Endothelial cell (in vitro differentiated cells): ENCODE measurements at places on chromosomes 3 and 15.
A peak's percentile ranks its signal among the peaks of the same experiment; 100 is the strongest.

DNA sequence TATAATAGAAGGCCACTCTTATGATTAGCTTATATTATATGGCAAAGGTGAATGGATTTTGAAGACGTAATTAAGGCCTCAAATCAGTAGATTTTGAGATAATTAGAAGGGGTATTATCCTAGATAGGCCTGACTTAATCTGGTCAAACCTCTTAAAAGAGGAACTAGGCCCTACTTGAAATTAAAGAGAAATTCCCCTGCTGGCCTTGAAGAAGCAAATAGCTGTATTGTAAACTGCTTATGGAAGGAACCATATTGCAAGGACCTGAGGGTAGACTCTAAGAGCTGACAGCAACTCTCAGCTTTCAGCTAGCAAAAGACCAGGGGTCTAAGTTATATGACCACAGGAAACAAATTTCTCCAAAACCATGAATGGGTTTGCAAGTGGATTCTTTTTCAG, 219.0 kb upstream of the ONECUT1 start:
- no peaks in the 10 kb centered on the region for H3K4me1 ChIP-seq
- H3K36me3 ChIP-seq, result no peaks in the 10 kb centered on the region
- no peak overlapping the region for H3K27ac ChIP-seq
- DNase-seq, result no peak
- no peak overlapping the region for H3K4me3 ChIP-seq

GRCh38 chr3:112770032-112770626, 76.5 kb downstream of the CD200R1L start:
- H3K4me3 ChIP-seq, result no peak overlapping the region
- no peak overlapping the region for H3K27ac ChIP-seq
- no peaks in the 10 kb centered on the region for H3K27me3 ChIP-seq
- H3K36me3 ChIP-seq, result no peaks in the 10 kb centered on the region
- no peaks in the 10 kb centered on the region for H3K4me1 ChIP-seq

DNA sequence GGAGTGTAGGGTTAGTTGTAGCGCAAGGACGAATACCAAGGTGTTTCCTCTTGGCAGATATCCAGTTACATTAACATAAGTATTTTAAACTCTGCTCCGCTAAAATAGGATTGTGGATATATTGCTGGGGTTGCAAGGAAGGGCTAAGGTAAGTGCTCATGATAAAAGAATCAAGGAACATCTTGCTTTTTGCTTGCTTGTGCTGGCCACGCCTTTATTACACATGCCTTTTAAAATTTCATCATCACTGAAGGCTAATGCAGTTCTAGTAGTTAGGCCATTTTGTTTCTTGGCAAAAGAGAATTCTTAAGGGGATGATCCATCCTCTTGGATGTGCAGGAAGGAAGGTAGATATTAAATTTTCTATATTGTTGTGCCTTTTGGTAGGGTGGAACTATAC, 415.6 kb upstream of the TPM1 start:
- DNase-seq, result no peak
- no peak overlapping the region for H3K4me3 ChIP-seq
- peaks cover 2% of the 10 kb centered on the region for H3K27me3 ChIP-seq
- no peak overlapping the region for H3K27ac ChIP-seq
- no peaks in the 10 kb centered on the region for H3K4me1 ChIP-seq

GRCh38 chr3:212432-212831, 15.9 kb downstream of the CHL1 start:
- no peak overlapping the region for H3K27ac ChIP-seq
- H3K4me1 ChIP-seq, result no peaks in the 10 kb centered on the region
- no peak for DNase-seq
- H3K4me3 ChIP-seq, result no peak overlapping the region
- H3K27me3 ChIP-seq, result peaks cover 1% of the 10 kb centered on the region

GRCh38 chr3:198076722-198077308, 116.8 kb downstream of the LMLN start:
- DNase-seq, result no peak
- H3K27me3 ChIP-seq, result peaks cover 7% of the 10 kb centered on the region
- H3K36me3 ChIP-seq, result no peaks in the 10 kb centered on the region
- no peak overlapping the region for H3K4me3 ChIP-seq
- H3K4me1 ChIP-seq, result peaks cover under 1% of the 10 kb centered on the region

GRCh38 chr3:11718637-11719405, 75.1 kb upstream of the VGLL4 start:
- H3K36me3 ChIP-seq, result peaks cover 9% of the 10 kb centered on the region
- peak; percentile 45 for DNase-seq
- H3K27me3 ChIP-seq, result peaks cover 3% of the 10 kb centered on the region
- peak overlapping the region; percentile 96 for H3K4me3 ChIP-seq

DNA sequence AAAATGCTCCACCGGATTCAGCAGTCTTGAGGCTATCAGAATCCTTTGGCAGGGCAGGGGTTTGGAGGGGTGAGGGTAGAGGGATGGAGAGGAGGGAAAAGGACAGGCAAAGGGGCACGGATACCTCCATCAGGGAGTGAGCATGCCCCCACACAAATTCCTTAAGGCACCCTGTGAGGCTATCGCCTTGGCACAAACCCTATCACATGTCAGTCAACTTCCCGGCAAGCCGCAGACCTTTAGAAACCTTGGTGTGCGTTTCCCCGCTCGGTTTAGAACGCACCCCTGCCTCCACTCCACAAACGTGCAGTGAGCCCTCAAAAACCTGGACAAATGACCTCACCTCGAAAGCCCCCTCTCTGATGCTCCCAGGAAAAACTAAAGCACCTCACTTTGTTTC, 422 bp upstream of the SETMAR start:
- peak overlapping the region; percentile 84 for H3K27ac ChIP-seq
- peak overlapping the region; percentile 95 for H3K4me3 ChIP-seq
- no peaks in the 10 kb centered on the region for H3K36me3 ChIP-seq
- H3K4me1 ChIP-seq, result peaks cover 14% of the 10 kb centered on the region
- no peak for DNase-seq

DNA sequence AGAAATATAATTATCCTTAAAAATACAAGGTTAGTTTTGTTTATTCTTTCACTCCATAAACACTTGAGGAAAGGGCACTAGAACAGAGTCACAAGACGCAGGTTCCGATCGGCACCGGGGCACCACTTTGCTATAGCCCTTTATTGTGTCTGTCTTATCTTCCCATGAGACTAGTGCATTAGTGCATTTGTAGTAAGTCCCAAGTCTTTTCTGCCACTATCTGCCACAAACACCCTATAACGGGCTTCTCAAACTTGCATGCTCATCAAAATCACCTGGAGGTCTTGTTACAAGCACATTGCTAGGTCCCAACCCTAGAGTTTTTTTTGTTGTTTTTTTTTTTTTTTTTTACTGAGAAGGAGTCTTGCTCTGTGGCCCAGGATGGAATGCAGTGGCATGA, 213.1 kb downstream of the FOXP1 start:
- H3K4me1 ChIP-seq, result peaks cover 5% of the 10 kb centered on the region
- no peaks in the 10 kb centered on the region for H3K27me3 ChIP-seq
- no peak for DNase-seq
- H3K27ac ChIP-seq, result no peak overlapping the region
- no peaks in the 10 kb centered on the region for H3K36me3 ChIP-seq
- H3K4me3 ChIP-seq, result no peak overlapping the region

GRCh38 chr15:48331796-48332641, 790 bp downstream of the DUT start:
- H3K4me3 ChIP-seq, result peak overlapping the region; percentile 85
- peaks cover 8% of the 10 kb centered on the region for H3K4me1 ChIP-seq
- peak overlapping the region; percentile 37 for H3K27ac ChIP-seq
- H3K36me3 ChIP-seq, result peaks cover 3% of the 10 kb centered on the region
- H3K27me3 ChIP-seq, result peaks cover 5% of the 10 kb centered on the region

GRCh38 chr3:112302150-112302830, 8.3 kb upstream of the SLC9C1 start:
- peak; percentile 15 for DNase-seq
- no peak overlapping the region for H3K27ac ChIP-seq
- H3K4me1 ChIP-seq, result no peaks in the 10 kb centered on the region
- H3K4me3 ChIP-seq, result no peak overlapping the region

DNA sequence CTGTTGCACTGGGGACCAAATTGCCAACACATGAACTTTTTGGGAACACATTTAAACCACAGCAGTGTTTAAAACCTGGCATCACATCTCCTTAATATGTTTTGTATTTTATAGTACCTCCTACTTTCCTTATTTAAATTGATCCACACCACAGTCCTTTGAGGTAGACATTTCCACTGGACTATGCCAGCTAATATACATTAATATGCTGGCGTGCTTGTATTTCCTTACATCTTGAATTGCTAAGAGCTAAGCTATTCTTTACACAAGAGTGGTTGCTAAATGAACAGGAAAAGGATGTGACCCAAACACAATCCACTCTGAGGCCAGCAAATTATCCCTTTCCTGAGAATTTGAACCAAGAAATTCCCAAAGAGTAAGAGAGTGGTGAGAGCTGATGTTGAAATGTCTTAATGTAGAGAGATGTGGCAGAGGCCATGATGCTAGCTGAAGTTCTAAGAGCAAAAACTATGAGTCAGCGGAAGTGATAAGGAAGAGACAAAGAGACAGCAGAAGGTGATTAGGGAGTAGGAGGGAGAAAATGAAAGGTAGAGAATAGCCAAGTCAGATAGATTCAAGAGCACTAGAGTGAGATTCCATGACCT, 131.2 kb downstream of the CD47 start:
- H3K27me3 ChIP-seq, result peaks cover 3% of the 10 kb centered on the region
- peaks cover 24% of the 10 kb centered on the region for H3K4me1 ChIP-seq
- H3K4me3 ChIP-seq, result no peak overlapping the region
- H3K36me3 ChIP-seq, result no peaks in the 10 kb centered on the region
- no peak for DNase-seq

GRCh38 chr3:133573054-133573628, 345 bp upstream of the CDV3 start:
- peak; percentile 99 for DNase-seq
- H3K36me3 ChIP-seq, result peaks cover 13% of the 10 kb centered on the region
- H3K27ac ChIP-seq, result peak overlapping the region; percentile 96
- H3K27me3 ChIP-seq, result peaks cover 18% of the 10 kb centered on the region
- peaks cover 37% of the 10 kb centered on the region for H3K4me1 ChIP-seq

DNA sequence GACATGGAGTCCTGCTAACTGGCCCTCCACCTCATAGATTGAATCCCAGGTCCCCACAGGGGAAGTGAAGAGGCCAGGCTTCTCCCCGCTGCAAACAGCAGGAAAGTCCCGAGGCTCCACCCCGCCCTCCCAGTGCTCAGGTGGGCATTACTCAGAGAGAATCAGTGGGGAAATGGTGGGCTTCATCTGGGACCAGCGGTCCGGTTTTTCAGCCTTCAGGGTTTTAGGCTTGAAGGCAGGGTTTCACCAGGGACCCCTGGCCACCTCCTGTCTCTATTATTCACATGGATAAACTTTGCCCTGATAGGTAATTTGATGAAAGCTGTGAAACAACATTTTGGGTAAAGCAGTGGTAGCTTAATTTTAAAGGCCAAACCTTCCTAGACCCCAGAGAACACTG, 31.3 kb downstream of the MKRN3 start:
- H3K36me3 ChIP-seq, result no peaks in the 10 kb centered on the region
- H3K4me3 ChIP-seq, result no peak overlapping the region
- no peak for DNase-seq
- no peaks in the 10 kb centered on the region for H3K27me3 ChIP-seq

DNA sequence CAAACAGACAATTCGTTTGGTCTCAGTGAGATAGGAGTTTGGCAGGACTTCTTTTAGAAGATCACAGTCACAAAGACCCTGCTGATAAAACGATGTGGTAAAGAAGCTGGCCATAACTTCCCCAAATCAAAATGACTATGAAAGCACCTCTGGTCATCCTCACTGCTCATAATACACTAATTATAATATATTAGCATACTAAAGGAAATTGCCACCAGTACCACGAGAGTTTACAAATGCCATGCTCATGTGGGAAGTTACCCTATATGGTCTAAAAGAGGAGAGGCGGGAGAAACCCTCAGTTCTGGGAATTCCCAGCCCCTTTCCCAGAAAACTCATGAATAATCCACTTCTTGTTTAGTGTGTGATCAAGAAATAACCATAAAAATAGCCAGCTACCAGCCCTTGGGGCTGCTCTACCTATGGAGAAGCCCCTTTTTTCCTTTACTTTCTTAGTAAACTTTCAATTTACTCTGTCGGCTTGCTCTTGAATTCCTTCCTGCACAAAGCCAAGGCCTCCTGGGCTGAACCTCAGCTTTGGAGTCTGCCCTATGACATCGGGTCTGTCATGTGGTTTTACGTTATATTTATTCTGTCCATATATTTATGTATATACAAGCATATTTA, 115.8 kb upstream of the IGSF10 start:
- no peaks in the 10 kb centered on the region for H3K4me1 ChIP-seq
- H3K4me3 ChIP-seq, result no peak overlapping the region
- peaks cover 2% of the 10 kb centered on the region for H3K27me3 ChIP-seq
- no peak overlapping the region for H3K27ac ChIP-seq

DNA sequence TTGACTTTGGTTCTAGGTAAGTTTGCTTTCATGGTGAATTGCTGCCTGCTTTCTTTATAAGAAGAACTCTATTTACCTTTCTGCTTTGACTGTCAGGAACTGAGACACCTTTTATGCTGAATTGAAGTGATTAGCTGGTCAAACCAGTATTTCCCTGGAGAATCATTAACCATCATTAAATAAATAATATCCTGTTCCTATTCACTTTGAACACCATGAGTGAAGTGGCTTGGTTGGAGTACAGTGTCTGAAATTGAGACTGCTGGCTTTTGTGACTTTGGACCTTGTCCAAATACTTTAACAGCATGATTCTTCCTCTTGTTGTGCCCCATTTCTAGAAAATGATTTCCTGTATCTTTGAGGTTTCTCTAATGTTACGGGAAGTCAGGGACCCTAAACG, 5.6 kb upstream of the TMEM62 start:
- no peak for DNase-seq
- H3K27me3 ChIP-seq, result peaks cover 5% of the 10 kb centered on the region
- no peak overlapping the region for H3K4me3 ChIP-seq
- H3K27ac ChIP-seq, result no peak overlapping the region
- H3K4me1 ChIP-seq, result peaks cover 4% of the 10 kb centered on the region
- no peaks in the 10 kb centered on the region for H3K36me3 ChIP-seq

DNA sequence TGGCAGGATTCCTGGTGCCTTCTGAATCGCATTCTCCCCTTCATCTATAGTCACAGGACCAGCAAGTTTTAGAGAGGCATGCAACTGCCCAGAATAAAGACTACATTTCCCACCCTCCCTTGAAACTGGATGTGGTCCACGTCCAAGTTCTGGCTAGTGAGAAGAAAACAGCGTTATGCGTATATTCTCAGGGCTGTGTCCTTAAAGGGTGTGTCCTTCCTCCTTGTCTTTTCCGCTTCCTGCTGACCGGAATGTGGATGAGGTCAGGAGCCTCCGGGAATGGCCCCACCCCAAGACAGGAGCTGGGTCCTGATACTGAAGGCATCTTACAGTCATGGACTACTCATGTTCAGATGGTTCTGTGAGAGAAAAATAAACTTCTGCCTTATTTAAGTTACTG, 20.2 kb downstream of the CHST2 start:
- H3K4me3 ChIP-seq, result no peak overlapping the region
- H3K36me3 ChIP-seq, result no peaks in the 10 kb centered on the region
- H3K27ac ChIP-seq, result no peak overlapping the region
- H3K27me3 ChIP-seq, result peaks cover 3% of the 10 kb centered on the region
- peaks cover 8% of the 10 kb centered on the region for H3K4me1 ChIP-seq
- DNase-seq, result no peak

- H3K27me3 ChIP-seq, result no peaks in the 10 kb centered on the region
- DNase-seq, result no peak
- H3K4me1 ChIP-seq, result peaks cover 22% of the 10 kb centered on the region
- H3K4me3 ChIP-seq, result no peak overlapping the region
- H3K27ac ChIP-seq, result no peak overlapping the region
Measured at GRCh38 chr3:171878461-171879225, 35.5 kb downstream of the TMEM212 start.
